ENCODE measurements at places on chromosomes 7 and 10.

DNA sequence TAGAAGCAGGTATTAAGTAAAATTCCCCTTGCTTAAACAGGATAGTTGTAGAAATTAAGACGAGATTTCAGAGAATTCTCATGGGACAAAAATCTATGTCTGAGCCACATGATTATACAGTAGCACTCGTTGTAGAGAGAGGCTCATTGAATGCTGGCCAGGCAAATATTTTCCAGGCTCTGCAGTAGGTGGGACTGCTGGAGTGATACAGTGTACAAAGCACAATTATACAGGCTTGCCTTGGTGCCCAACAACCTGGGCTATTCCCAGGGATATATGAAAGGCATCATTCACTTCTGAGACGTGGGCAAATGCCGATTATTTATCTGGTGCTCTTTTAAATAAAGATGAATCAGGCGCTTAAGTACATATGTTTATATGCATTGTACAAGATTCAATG, 380.6 kb downstream of the PHTF2 start:
- no peak for DNase-seq
- no peaks in the 10 kb centered on the region for H3K36me3 ChIP-seq
- H3K27me3 ChIP-seq: no peaks in the 10 kb centered on the region

DNA sequence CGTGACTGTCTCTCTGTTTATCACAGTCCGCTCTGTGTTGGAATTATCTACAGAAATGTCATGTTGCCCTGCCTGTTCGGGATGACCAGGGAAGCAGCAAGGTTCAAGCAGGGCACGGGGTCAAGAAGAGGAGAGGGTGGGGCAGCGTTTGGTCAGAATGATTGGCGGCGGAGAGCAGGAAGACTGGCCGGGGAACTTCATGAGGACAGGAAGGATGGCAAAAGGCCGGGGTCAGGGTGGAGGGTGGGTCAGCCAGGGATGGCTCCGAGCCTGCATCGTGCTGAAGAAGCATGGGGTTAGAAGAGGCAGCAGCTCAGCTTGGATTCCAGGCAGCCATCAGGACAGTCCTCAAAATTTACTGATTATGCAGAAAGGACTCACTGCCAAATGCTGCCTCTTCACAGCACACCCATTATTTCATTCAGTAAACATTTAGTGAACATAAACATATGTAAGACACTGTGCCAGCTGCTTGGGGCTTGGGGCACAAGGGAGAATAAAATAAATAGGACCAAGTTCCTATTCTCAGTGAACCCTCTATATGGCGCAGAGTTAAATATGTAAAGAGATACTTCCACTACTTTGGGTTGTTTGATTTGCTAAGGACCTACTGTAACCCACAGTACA, 42.8 kb downstream of the WNT2 start:
- no peak overlapping the region for H3K4me3 ChIP-seq
- H3K36me3 ChIP-seq: peaks cover 18% of the 10 kb centered on the region
- peak overlapping the region; percentile 83 for H3K27ac ChIP-seq
- no peak for DNase-seq
- peaks cover 48% of the 10 kb centered on the region for H3K4me1 ChIP-seq
- H3K27me3 ChIP-seq: no peaks in the 10 kb centered on the region

- H3K27me3 ChIP-seq: peaks cover 52% of the 10 kb centered on the region
- DNase-seq: no peak
- H3K27ac ChIP-seq: no peak overlapping the region
- H3K4me3 ChIP-seq: no peak overlapping the region
- no peaks in the 10 kb centered on the region for H3K4me1 ChIP-seq
- no peaks in the 10 kb centered on the region for H3K36me3 ChIP-seq
Observed at GRCh38 chr7:2689951-2690705, 2.1 kb downstream of the AMZ1 start.

DNA sequence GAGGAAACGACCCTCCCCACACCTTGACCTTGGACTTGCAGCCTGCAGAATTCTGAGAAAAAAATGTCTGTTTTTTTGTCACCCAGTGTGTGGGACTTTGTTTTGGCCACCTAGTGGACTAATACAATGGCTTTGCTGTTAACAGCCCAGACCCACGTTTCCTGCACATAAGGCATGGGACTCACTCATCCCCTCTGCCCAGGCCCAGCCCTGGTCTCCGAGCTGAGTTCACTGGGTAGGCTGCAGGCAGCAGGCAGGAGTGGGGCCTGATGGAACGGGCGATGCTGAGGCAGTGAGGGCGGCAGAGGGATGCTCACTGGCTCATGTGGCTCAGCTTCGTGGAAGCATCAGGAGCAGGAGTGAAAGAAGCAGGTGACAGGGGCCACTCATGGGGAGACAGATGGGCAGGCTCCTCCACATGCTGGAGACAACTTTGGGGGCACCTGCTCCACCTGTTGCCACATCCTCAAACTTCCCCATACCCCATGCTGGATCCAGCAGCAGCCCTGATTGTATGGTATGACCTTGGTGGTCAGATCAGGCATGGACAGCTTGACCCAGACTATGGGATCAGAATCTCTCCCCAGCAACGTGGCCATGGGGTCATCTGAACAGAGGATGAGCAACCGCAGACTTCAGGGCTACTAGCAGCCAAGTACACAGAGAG, 65.8 kb upstream of the ANTXRL start:
- no peak for DNase-seq
- H3K27me3 ChIP-seq: no peaks in the 10 kb centered on the region
- H3K36me3 ChIP-seq: no peaks in the 10 kb centered on the region
- H3K27ac ChIP-seq: no peak overlapping the region
- peaks cover 4% of the 10 kb centered on the region for H3K4me1 ChIP-seq
- no peak overlapping the region for H3K4me3 ChIP-seq

DNA sequence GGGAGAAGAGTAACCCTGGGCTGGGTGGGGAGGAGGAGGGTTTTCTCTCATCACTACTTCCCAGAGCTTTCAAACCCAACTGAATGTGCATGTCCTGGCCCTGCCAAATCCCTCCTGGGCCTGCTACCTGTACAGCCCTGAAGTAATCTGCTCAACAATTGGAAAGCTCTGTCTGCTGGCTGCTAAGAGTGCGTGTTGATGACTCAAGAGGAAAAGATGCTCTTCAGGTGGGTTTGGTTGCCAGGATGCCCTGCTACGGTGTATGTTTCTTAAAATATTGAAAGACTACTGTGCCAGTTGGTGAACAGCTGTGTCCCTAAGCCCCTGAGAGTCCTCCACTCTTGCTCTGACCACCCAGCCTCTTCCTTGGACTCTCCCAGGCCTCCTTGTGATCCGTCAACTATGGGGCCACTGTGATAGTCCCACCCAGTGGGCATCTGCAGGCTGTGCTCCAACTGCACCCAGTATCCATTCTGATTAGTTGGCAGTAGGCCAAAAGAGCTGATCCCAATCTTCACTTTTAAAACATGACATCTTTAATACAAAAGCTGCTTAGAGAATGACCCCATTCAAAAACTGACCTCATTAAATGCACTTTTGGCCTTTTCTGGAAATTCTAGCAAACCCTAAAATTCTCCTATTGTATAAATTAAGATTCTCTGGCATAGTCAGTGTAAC, 85.6 kb downstream of the AOAH start:
- H3K36me3 ChIP-seq: no peaks in the 10 kb centered on the region
- H3K27me3 ChIP-seq: no peaks in the 10 kb centered on the region
- H3K4me1 ChIP-seq: no peaks in the 10 kb centered on the region
- H3K4me3 ChIP-seq: no peak overlapping the region

DNA sequence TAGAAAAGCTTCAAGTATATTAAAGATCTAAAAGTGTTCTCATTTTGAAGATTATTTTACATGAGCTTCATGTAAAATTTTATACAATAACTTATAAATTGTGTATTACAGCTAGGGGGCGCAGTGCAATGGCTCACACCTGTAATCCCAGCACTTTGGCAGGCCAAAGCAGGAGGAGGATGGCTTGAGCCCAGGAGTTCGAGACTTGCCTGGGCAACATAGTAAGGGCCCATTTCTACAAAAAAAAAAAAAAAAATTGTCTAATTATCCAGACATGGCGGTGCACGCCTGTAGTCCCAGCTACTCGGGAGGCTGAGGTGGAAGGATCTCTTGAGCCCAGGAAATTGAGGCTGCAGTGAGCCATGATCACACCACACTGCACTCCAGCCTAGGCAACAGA, 16.6 kb downstream of the ACBD5 start:
- H3K27ac ChIP-seq: no peak overlapping the region
- H3K4me3 ChIP-seq: no peak overlapping the region
- no peaks in the 10 kb centered on the region for H3K27me3 ChIP-seq
- DNase-seq: peak; percentile 53

DNA sequence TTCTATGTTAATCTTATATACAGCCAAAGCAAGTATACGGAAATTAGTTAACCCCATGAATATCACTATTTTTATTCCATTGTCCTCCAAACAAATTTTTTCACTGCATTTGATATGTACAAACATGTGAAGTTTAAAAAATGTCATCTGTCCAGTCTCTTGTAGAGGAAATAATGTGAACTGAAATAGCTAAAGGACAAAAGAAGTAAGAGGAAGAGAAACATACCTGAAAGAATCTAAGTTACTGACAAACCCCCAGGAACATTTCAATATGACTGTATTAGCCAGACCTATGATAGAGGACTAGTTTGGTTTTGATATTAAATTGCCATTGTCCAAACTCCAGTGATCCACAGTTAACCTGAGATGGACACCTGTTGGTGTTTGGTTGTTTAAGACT, 80.6 kb downstream of the NRCAM start:
- DNase-seq: no peak
- H3K27ac ChIP-seq: no peak overlapping the region
- no peak overlapping the region for H3K4me3 ChIP-seq
- H3K27me3 ChIP-seq: no peaks in the 10 kb centered on the region

DNA sequence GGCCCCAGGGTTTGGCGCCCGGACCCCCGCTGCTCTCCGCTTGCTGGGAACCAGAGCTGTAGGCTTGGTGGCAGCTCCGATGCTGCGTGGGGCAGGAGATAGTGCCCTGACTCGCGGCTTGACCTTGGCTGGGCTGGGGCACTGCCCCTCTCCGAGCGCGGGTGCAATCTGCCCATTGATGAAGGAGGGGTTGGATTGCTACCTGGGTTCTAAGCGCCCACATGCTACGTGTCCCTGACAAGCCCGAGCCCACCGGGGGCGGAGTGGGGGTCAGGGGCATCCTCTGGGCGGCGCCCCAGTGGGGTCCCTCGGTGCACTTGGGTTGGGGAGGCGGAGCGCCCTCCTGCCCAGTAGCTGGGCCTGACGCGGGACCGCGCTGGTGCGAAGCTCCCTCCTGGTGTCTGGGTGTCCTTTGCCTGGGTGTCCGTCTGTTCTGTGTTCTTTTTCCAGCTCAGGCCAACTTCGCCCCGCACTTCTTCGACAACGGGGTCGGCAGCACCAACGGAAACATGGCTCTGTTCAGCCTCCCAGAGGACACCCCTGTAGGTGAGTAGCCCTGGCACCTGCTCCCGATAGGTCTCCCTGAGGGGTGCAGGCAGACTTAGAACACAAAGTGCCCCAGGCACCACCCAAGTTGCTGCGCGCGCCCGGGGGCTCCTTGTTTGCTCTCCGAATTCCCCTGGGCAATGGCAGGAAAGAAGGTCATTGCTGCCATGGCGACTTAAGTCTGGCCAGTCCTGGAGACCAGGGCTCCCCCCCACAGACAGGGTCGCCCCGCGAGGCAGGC, 900 bp downstream of the CDHR1 start:
- no peaks in the 10 kb centered on the region for H3K4me1 ChIP-seq
- no peaks in the 10 kb centered on the region for H3K36me3 ChIP-seq
- H3K27ac ChIP-seq: no peak overlapping the region
- no peak for DNase-seq

DNA sequence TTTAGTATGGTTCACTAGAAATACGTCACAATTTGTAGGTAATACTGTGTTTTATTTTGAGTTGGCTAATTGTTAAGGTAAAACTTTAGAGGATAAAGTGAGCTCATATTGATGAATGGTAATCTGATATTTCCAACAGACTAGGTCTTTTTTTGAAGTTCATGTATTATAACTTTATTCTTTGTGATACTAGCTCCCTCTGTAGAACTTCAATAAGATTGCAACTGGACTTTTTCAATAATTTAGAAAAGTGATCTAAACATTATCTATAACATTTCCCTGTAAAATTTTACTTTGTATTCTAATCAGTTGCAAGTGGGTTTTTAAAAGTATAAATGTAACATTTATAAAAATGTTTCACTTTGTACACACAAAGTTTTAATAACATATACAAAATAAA, 83.5 kb downstream of the ADK start:
- no peak overlapping the region for H3K4me3 ChIP-seq
- H3K36me3 ChIP-seq: no peaks in the 10 kb centered on the region
- no peak for DNase-seq

GRCh38 chr7:121796936-121797656, 75.9 kb upstream of the PTPRZ1 start:
- DNase-seq: no peak
- H3K36me3 ChIP-seq: no peaks in the 10 kb centered on the region
- H3K27me3 ChIP-seq: no peaks in the 10 kb centered on the region

DNA sequence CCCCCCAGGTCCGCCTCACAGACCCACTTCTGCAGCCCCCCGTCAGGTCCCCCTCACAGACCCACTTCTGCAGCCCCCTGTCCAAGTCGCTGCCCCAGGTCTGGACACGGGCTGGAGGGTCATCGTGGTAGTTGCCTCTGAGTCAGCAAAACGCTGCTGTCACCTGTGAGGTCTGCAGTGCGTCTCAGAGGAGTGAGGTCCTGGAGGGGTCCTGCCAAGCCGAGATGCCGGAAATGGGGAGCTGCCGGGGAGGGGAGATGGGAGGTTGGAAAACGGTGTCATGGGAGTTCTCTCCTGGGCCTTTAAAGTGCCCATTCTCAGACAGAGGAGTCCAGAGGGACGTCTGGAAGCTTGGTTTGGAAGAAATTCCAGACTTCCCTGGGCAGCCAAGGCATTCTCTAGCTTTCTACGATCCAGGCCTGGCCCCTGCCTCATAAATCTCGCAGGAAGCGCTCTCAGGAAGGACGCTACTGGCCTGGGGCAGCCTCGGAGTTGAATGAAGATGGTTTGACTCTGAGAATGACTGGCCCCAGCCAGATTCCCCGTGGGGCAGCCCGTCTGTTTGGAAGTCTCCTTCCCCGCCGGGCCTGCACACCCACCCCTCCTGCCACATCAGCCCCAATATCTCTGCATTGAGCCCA, 38.7 kb downstream of the CALML3 start:
- H3K4me3 ChIP-seq: no peak overlapping the region
- DNase-seq: peak; percentile 50

DNA sequence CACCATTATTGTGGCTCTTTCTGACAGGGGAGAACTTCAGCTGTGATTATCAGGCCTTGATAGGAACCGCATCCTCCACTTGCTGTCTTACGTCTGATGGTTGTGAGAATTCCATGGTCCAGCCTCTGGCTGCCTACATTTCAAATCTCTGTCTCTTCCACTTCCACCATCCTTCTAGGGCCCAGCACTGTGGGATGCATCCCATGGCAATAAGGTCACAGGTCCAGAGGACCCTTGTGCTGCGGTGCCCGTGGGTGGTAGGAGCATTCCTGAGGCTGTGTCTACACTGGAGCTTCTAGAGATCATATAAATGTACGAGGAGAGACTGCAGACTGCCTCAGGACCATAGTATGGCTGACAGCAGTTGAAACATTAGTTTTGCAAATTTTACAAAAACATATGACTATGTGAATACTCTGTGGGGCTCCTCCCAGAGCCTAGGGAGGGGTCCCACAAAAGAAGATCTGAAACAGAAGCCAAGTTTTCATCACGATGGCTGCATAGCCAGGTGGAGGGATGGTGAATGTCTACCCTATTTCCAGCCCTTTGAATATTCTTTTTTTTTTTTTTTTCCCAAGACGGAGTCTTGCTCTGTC, 11.8 kb downstream of the CALML3 start:
- H3K36me3 ChIP-seq: no peaks in the 10 kb centered on the region
- no peaks in the 10 kb centered on the region for H3K27me3 ChIP-seq
- DNase-seq: no peak
- H3K27ac ChIP-seq: no peak overlapping the region
- H3K4me1 ChIP-seq: peaks cover 5% of the 10 kb centered on the region
- H3K4me3 ChIP-seq: no peak overlapping the region

Data from cardiac muscle cell (in vitro differentiated cells and primary cell).